ENCODE measurements at places on chromosomes 7 and 10.

- DNase-seq, result no peak
Observed at GRCh38 chr10:1360558-1361164, 304.5 kb downstream of the WDR37 start.

DNA sequence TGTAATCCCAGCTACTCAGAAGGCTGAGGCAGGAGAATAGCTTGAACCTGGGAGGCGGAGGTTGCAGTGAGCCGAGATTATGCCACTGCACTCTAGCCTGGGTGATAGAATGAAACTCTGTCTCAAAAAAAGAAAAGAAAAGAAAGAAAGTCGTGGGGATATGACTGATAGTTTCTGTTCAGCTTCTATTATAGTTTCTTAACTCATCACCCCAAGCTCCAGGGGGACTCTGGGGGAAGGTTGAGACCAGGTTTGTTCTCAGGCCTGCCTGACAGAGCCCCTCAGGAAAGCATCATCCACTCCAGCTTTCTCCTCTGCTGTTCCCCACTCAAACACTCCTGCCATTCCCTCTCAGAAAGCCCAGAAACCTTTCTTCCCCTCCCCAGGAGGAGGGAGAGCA lies 542.4 kb upstream of the GALNT17 start:
- DNase-seq, result no peak

- no peak for DNase-seq
Observed at GRCh38 chr7:131950758-131951157, 394.3 kb upstream of the PODXL start.

DNA sequence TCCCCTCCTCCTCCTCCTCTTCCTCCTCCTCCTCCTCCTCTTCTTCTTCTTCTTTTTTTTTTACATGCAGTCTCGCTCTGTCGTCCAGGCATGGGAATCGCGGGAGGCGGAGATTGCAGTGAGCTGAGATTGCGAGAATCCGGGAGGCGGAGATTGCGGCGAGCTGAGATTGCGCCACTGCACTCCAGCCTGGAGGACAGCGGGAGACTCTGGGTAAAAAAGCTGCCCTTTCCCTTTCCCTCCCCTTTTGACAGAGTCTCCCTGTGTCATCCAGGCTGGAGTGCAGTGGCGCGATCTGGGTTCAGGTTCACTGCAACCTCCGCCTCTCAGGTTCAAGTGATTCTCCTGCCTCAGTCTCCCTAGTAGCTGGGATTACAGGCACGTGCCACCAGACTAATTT lies 168.1 kb upstream of the MALRD1 start:
- no peak for DNase-seq

DNA sequence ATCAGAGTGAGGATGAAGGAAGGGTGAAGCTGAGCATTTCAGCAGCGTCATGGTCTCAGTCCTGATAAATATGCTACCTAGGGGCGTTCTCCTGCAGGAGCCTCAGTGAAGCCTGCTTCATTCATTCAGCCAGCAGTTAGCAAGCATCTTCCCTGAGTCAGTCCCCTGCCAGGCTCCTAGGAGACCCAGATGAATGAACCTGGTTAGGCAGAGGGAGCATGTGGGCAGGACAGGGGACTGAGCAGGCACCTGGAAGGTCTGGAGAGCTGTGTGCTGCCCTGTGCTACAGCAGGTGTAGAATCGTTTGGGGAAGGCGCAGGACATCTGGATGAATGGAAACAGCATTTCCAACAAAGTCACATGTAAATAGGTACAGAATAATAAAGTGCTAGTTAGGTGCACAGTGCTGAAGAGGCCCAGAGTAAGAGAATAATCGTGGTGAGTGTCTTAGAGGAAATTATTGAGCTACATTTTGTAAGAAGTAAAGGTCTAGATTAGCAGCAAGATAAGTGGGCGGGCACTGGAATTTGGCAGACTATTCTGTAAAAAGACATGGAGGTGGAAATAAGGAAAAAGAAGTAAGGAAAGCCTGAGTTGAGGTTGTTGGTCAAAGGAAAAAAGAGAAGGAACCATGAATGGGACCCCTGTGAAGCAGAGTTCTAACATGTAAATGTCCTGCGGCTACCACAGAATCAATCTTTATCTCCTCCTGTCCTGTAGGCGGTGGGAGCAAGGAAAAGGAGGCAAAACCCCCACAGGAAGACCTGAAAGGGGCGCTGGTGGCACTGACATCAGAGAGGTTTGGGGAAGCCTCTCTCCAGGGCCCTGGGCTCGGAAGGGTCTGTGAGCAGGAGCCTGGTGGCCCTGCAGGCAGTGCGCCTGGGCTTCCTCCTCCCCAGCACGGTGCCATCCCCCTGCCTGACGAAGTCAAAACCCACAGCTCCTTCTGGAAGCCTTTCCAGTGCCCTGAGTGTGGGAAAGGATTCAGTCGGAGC lies 12.0 kb downstream of the ZSCAN25 start:
- no peak for DNase-seq

GRCh38 chr7:22854158-22855048 lies 31.8 kb upstream of the TOMM7 start:
- peak; percentile 56 for DNase-seq

DNA sequence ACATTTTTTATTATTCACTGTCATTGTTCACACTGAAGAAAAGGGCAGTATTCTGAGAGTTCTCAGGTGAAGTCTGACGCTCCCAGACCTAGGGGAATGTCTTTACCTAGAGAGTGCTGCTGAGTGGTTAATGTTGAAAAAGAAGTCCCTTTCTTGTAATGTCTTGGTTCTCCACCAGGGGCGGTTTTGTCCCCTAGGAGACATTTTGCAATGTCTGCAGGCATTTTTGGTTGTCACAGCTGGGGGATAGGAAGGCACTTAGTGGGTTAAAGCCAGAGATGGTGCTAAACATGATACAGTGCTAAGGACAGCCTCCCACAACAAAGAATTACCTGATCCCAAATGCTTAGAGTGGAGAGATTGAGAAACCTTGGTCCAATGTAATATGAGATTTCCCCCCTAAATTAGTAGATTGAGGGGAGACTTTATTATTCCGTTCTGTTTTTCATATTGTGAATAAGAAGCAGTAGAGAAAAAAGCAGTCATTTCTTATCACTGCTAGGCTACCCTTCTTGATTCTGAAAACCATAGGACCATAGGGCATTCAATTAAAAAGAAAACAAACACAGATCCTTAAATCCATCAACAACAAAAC lies 13.1 kb downstream of the UMAD1 start:
- no peak for DNase-seq

GRCh38 chr7:153383781-153384180 lies 624.2 kb downstream of the ACTR3B start:
- DNase-seq, result no peak

GRCh38 chr10:58560068-58560467 lies 47.4 kb downstream of the BICC1 start:
- DNase-seq, result no peak

GRCh38 chr10:34615770-34616169 lies 199.3 kb downstream of the PARD3 start:
- DNase-seq, result no peak

DNA sequence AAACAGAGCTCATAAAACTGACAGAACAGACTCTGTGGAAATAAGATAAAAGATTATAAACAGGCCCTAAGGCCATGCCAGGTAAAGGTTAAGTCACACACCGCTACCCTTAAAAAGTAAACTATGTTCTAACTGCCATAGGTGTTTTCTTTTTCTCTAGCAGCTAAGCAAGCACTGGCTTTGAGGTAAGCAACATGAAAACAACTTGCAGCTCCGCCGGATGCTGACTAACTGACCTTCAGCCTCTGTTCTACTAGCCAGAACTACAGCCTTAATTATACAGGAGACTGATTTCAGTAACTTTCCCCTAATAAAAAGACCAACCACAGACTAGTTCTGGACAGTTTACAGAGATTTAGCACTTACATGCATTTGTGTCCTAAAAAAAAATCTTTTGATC lies 708.3 kb downstream of the CCSER2 start:
- no peak for DNase-seq

GRCh38 chr7:109282726-109283125 lies 713.1 kb downstream of the DNAJB9 start:
- no peak for DNase-seq

DNA sequence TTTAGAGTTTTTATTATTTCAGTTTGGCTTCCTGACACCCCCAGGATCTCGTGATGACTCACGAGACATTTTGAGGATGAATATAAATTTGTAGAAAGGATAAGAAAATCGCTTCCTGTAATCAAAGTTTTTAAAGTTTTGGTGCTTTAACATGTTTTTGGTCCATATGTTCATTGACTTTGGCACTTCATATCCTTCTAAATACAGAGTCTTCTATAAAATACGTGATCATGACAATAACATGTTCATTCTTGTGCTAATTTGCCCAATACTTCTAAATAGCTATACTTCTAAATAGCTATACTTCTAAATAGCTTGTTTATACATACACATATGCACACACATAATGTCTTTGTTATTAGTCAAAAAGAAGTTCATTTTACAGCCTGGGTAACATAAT lies 341.9 kb downstream of the PLXDC2 start:
- no peak for DNase-seq

GRCh38 chr10:27192284-27192683 lies 37.1 kb downstream of the MASTL start:
- DNase-seq, result no peak

DNA sequence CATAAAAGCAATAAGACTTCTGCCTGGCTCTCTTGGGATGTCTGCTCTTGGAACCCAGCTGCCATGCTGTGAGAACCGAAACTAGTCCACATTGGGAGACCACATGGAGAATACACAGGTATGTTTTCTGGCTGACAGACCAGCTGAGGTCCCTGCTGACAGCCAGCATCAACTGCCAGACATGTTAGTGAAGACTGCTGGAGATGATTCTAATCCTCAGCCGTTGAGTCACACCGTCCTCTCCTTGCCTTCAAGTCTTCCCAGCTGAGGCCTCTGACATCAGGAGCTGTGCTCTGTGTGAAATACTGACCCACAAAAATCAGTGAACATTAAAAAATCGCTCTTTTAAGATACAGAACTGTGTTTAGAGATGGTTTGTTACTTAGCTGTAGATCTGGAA lies 36.9 kb upstream of the AGR2 start:
- DNase-seq, result no peak

DNA sequence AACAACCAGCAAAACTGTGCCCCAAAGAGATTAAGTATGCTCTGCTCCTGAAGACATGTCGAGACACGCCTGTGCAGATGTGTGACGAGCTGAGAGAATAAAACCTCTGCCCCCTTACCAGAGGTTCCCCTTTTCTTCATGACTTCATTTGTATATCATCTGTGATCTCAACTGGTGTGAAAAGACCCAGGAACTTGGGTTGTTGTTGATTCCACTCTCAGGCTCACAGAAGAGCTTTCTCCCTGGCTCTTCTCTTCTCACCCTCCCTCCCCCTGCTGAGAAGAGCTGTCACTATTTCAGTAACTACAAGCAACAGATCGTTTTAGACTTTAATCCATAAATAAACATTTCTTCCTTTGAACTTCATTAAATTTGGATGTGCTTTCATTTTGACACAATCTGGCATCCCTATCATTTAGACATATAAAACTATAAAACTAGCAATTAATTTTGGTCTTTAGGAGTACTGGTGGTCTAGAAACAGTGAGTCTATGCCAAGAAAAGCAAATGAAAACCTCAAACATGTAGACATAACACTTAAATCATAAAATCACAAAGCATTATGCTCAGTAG lies 179.3 kb upstream of the FZD8 start:
- no peak for DNase-seq

DNA sequence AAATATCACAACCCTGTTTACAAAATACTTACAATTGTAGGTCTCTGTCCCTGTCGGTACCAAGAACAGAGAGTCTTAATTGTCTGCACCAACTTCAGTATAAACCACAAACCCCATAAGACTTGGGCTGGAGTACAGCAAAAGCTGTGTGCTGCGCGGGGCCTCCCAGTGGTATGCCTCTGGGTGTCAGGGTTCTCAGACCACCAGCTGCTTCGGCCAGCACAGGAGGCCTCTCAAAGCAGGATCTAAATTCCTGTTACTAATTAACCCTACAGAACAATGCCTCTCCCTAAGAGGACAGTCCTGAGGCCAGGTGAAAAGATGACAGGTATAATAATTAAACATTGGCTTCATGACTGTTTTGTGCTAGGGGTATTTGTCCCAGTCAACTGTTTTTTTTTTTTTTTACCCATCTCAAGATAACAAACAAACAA lies 957 bp upstream of the SVIL start:
- DNase-seq, result no peak

DNA sequence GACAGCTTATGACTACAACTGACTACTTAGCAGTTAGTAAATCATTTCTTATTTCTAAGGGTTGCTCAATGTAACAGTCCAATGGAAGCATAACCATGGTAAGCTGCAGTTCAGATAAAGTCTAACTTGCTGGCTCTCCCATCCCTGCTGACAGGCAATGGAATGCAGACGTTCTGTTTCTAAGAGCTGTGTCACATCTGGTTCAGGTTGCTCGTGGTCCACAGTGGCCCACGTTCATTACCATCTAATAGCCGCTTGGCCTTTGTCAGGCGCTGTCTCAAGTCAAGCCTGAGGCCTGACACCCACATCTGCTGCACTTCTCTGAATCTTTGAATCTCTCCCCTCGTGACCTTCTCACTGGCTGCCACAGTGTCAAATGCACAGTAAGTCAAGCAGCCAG lies 240.8 kb downstream of the FGFR2 start:
- no peak for DNase-seq

DNA sequence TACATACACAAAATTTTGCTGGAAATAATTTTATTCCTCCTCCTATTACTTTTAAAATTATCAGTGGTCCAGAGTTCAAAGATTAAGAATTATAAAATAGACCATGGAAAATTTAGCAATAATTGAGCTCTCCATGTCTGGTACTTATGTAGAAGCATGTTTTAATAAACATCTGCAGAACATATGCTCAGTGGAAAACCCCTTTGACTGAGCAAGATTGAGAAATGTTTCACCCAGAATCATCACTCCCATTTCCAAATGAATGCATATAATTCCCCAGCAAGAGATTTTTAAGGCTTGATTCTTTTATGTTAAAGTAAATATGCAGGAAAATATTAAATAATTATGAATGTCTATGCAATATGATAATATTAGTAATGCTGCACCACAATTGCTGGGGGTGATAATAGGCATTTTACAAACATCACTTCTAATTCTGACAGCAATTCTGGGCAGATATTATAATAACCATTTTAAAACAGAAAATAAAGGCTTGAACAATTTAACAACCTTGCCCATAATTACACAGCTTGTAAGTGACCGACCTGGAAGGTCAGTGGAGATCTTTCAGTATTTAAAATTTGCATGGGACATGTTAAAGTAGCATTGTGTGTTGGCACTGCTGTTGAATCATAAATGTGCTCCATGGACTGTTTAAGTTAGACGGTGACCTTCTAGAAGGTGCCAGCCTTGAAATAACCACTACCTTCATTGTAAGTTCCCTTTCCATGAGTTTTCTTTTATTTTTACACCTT lies 45.6 kb upstream of the TES start:
- DNase-seq, result no peak

DNA sequence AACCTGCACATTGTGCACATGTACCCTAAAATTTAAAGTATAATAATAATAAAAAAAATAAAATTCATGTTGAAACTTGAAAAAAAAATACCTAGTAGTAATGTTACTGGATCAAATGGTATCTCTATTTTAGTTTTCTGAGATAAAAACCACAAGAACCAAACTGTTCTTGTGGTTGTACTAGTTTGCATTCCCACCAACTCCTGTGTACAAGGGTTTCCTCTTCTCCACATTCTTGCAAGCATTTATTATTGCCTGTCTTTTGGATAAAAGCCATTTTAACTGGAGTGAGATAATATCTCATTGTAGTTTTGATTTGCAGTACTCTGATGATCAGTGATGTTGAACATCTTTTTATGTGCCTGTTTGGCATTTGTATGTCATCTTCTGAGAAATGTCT lies 177.7 kb downstream of the KIF20B start:
- no peak for DNase-seq

Data from stimulated activated CD8-positive, alpha-beta memory T cell treated with anti-CD3 and anti-CD28 coated beads, Interleukin-2, amount 100 ng/mL, for 1 hour (primary cell).